ENCODE measurements at places on chromosomes 16 and 17. TPM values are rescaled to one million over a fixed set of nuclear protein-coding genes. Genes with fewer than 3 reads are reported as not detected.

DNA sequence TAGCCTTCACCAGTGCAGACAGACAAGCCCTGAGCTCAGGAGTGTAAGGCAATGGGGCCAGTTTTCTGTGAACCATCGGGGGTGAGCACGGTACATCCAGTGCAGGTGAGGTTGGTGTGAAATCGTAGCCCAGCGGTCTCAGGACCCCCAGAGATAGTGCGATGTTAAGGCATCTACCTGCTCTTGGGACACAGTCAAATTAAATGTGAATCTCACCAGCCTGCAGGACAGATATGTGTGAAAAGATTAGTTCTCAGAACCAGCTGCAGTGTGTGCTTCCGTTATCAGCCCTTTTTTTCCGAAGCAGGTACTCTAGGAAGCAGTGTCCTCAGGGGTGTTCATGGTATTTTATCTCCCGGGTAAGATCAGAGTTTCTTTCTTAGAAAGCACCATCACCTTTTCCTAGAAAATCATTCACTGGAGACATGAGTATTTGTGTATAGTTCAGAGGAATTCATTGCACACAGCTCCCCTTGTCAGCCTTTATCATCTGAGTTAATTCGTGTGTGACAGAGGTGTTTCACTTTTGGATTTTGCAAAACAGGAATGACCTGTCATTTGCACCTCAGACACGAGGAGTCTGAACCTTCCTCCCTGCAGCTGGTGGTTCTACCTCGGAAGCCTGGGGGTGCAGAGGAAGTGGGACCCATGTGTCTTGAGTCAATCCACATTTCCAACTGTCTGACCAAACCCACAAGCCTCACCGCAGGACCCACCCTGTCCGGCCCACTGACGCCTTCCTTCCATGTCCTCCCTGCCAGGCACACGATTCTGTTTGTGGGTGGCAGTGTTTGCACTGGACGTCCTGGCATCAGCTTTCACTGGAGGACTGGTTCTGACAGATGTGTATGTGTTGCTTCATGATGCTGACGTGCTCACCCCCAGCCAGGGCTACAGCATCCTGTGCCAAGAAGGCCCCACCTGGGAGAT lies 107.8 kb downstream of the CLEC16A start:
- peaks cover 16% of the 10 kb centered on the region for H3K4me1 ChIP-seq
- H3K4me3 ChIP-seq = no peak overlapping the region
- DNase-seq = no peak
- peaks cover 34% of the 10 kb centered on the region for H3K36me3 ChIP-seq
- no peaks in the 10 kb centered on the region for H3K27me3 ChIP-seq

Gene TEKT1
- total RNA-seq = not detected

Gene MT1H
- total RNA-seq = not detected

- DNase-seq = no peak
- no peaks in the 10 kb centered on the region for H3K4me1 ChIP-seq
- peaks cover 7% of the 10 kb centered on the region for H3K36me3 ChIP-seq
- H3K4me3 ChIP-seq = no peak overlapping the region
- H3K27ac ChIP-seq = no peak overlapping the region
- peaks cover 20% of the 10 kb centered on the region for H3K27me3 ChIP-seq
Observed at GRCh38 chr17:49871211-49871610, 23.3 kb upstream of the TAC4 start.

Gene CRHR1
- total RNA-seq = not detected

Gene HS3ST3B1
- total RNA-seq = 3.8 TPM

Gene AXIN1
- total RNA-seq = 43.7 TPM

- no peaks in the 10 kb centered on the region for H3K27me3 ChIP-seq
- DNase-seq = no peak
- peaks cover 20% of the 10 kb centered on the region for H3K36me3 ChIP-seq
Observed at GRCh38 chr16:56763291-56763916, 33.5 kb downstream of the NUP93 start.

Gene PYY
- not detected for total RNA-seq

Gene PMFBP1
- 1.4 TPM for total RNA-seq

Data from MCF 10A (cell line).